Naive thymus-derived CD8-positive, alpha-beta T cell (primary cell): ENCODE measurements at places on chromosomes 3 and 15. TPM values are rescaled to one million over a fixed set of nuclear protein-coding genes. Genes with fewer than 3 reads are reported as not detected.

GRCh38 chr3:58336135-58336882 is 3.6 kb downstream of the PXK start:
- DNase-seq = no peak

- no peak for DNase-seq
Observed at GRCh38 chr15:39539973-39540558, 40.8 kb upstream of the THBS1 start.

BOC gene
- not detected for total RNA-seq

- DNase-seq = no peak
Observed at GRCh38 chr3:157607826-157608405, 104.7 kb upstream of the VEPH1 start.

ADAMTS9 gene
- total RNA-seq = not detected
